ENCODE measurements at places on chromosomes 2 and 18.

DNA sequence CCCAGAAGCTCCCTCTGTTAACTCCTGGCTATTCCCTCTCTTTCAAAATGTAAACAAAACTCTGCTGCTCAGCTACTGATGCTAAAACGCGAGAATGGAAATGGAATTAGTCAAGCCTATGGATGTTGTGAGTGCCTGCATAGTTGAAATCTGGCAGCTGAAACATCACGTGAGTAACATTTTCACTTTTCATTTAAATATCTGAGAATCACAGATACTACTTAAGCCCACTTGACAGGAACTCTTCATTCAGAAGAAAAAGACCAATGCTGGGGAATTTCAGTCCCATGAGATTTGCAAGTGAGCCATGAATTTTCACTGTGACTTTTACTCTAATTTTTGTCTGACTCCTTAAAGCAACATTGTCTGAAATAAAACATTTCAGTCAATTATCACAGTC lies 215.3 kb upstream of the SESTD1 start:
- DNase-seq: no peak

DNA sequence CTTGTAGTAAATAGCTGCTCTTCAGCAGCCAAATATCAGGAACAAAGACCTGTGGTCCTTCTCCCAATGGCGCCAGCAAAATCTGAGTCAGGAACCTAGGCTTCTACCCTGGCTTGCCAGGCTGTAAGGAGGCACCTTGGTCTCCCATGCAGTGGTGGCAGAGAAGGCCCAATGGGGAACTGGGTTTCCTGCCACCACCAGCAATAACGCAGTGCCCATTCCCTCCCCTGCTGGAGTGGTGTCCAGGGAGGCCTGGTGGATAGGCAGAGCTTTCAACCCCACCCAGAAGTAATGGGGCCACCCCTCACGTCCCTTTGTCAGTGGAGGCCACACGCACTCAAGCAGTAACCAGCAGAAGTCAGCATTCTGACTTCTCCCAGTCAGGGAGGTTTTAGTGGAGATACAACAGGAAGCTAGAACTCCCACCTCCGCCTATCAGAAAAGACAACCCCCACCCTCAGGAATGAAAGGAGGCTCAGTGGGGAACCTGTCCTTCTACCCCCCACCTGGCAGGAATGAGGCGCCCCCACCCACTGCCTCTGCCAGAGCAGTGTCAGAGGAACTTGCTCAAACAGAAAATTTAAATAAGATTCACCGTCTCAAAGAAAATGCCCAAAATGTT lies 132.4 kb downstream of the COPS8 start:
- DNase-seq: no peak

DNA sequence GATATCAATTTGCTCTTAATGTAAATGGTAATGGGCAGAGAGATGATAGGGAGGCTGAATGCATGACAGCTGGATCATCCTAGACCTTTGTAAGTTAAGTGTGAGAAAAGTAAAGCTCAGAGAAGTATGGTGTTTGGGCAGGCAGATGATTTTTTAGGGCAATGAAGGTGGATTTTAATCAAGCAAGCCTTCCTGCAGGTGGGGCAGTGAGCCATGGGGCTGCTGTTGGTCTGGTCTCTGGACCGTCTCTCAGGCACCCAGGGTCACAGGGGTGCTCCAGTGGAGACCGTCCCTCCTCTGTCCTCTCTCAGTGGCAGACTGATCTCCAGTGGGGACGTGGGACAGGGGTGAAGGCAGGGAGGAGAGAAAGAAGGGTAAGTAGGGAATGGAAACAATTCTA lies 69.8 kb upstream of the STK17B start:
- DNase-seq: no peak

DNA sequence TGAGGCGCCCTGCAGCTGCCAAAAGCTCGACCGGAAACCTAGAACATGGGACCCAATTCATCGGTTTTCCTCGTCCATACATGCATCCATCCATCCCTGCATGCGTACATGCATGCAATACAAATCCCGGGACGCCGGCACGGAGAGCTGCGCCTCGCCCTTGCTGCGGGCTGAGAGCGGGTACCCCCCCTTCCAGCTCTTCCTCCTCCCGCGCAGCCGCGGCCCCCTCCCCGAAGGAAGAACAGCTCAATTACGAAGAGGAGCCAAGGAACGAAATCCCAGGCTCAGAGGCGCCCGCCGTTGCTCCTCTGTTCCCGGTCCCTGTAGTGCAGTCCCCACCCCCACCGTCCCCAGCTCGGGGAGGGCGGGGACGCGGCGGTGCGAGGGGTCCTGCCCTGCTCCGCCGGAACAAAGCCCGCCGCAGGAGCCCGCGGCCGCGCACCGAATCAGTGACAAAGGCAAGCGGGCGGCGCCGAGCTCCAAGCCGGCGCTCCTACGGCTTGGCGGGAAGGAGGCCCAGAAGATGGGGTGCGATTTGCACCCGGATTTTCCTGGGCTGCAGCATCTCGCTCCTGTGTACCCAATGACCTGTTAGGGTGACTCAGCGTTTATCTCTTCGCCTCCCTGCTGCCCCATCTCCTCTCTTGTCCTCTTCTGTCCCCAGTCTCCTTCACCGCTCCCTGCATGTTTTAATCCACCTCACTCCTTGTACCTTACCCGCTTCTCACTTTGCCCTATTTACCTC lies 8.9 kb upstream of the POU3F3 start:
- no peak for DNase-seq

GRCh38 chr2:11177871-11178690 lies 22.8 kb downstream of the SLC66A3 start:
- no peak for DNase-seq

- no peak for DNase-seq
Observed at GRCh38 chr2:64978514-64979268, 10.5 kb upstream of the SLC1A4 start.

GRCh38 chr2:151916632-151917031 lies 88.4 kb upstream of the ARL5A start:
- no peak for DNase-seq

- DNase-seq: no peak
Observed at GRCh38 chr2:152493417-152493816, 158.4 kb downstream of the FMNL2 start.

DNA sequence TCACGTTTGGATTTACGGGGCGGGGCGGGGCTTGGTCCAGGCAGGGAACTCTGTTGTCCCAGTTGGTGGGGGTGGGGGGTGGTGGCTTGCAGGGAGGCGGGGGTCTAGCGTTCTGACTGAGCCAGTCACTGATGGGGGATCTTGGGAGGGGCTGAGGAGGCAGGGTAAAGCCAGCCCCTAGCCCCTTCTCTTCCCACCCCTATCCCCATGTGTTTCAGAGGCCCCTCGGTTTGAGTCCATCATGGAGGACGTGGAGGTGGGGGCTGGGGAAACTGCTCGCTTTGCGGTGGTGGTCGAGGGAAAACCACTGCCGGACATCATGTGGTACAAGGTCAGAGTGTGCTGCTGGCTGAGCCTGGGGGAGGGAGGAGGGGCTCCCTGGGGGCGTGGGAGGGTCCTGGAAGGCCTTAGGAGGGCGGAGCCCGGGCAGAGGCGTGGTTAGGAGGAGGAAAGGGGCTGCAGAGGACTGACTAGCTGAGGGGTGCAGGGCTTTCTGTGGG lies 22.0 kb upstream of the GMPPA start:
- DNase-seq: no peak

DNA sequence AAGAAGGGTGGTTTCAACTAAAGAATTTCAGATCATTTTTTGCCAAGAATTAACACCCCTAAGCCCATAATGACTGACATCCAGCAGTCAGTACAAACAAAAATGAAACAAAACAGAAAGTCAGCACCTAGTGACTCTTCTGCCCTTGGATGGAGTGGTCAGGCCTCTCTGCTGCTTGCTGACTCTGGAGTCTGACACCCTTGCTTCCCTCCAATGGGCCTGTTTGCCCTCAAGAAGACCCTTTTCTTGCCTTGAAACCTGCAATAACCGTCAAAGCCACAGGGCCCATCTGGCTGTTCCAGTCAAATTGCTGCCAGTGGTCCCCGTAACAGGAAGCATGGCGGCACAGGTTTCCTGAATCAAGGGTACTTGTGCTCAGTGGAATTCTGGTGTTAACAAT lies 27.2 kb upstream of the CYTIP start:
- no peak for DNase-seq

GRCh38 chr2:201118961-201119854 lies 3.2 kb downstream of the CFLAR start:
- no peak for DNase-seq

DNA sequence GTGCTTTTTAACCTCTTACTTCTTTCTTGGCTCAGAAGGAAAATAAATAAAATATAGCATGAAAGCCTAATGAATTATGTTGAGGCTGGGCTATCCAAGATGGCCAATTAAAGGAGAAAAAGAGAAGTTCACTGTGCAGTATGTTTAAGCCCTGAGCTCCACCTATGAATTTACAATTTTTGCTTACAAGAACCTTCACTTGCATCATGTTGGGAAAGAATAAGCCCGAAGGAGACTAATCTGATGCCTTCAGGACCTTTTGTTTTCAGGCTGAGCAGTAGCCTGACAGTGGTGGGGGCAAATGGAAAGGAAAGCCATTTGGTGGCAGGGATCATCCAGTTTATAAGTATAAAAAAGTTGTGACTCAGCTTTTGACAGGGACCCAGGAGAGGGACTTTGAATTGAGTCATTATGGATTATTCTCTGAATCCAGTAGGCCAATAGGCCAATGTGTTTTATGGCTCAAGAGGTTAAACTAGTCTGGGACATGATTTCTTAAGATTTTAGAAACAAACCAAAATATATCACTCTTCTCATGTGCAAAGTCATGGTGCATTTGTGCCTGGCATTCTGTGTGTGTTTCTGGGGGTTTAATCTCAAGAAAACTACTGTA lies 56.9 kb downstream of the E2F6 start:
- no peak for DNase-seq

- DNase-seq: no peak
Observed at GRCh38 chr2:189348369-189348768, 92.9 kb upstream of the WDR75 start.

GRCh38 chr2:168585700-168586099 lies 129.6 kb downstream of the CERS6 start:
- DNase-seq: no peak

GRCh38 chr18:48334845-48335244 lies 74.3 kb downstream of the ZBTB7C start:
- no peak for DNase-seq

DNA sequence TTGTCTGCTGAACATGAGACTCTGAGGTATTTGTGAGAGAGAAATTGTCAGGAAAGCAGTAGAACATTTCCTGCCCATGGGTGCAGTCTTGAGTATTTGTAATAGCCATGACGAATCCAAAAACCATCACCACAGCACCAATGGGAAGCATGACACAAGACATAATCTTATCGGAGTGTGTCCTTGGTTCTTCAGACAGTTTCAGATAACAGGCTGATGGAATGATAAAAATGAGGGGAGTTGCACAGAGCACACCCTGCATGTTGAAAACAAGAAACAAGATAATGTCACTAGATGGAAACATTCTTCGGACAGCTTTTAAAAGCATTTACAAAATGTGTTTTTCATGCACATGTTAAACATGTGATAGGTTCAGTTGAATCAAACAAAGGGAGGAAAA lies 56.9 kb downstream of the SLC38A11 start:
- DNase-seq: no peak

DNA sequence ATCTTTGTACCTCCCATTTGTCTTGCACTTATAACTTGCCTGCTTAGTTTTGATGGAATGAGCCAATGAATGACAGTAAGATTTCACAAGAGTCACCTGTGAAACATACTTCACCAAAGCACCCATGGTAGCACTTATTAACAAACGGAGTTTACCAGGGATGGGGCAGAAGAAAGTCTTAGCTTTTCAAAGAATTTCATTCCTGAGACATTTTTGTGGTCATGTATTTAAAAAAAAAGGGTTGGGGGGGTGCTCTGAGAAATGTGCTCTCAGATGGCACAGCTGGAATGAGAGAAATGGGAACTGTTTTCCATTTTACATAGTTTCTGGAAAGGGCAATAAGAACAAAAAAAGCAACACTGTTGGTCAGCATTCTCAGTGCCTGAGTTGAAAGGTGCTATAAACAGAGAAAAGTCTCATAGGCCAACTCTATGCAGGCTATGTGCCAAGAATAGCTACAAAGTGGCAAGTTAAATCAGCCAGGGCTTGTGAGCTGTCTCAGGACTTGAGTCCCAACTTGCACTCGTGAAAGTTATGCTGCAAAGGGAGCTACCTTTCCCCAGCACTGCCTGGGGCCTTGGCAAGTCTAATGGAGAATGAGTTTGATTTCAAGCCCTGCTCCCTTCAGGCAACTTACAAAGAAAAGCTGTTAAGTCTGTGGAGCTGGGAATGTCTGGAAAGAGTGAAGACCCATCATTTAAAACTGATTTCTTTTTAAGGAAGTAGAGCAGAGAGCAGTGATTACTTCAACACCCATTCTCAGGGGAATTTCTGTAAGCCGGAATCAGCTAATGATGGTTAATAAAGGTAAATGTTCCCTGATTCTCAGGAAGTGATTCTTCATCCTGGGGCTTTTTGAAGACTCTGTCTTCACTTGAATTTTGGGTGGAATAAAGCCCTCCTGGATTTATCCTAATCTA lies 170.6 kb downstream of the SLC8A1 start:
- no peak for DNase-seq

GRCh38 chr18:24214913-24215312 lies 76.1 kb downstream of the CABYR start:
- DNase-seq: no peak

DNA sequence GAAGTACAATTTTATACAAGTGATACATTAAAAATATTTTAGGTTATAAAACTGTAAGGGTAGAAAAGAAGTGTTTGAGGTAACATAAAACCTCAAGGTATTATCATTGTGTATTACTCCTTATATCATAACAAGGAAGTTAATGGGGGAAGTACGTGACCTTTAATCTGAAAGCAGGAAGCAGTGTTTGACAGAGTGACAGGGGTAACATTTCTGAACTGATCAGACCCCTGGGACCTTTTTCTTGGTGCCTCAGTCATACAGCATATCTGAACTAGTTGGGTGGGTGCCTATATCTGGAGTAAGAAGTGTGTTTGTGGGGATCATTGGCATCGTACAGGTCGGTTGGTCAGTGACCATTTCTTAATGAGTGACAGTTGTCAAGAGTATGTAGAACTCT lies 43.0 kb downstream of the MALT1 start:
- no peak for DNase-seq

DNA sequence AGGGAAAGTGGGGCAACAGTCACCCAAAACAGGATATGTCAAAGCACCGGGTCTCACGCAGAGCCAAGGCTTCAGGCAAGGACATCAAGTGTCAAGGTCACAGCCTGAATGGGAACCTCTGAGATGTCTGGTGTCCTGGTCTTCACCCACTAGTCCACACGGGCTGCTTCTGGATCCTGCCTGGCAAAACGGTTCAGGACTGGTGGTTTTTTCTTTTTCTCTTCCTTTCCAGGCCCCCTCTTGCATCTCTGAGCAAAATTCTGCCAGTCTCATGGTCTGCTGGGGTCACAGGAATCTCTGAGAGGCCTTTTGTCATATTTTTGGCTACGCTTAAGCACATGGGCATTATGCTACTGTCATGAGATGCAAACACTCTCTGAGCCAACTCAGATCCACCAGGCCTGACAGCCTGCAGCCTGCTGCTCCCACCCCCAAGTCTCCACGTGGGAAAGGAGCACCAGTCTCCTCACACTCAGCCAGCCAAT lies 518.2 kb upstream of the ZEB2 start:
- peak; percentile 11 for DNase-seq

DNA sequence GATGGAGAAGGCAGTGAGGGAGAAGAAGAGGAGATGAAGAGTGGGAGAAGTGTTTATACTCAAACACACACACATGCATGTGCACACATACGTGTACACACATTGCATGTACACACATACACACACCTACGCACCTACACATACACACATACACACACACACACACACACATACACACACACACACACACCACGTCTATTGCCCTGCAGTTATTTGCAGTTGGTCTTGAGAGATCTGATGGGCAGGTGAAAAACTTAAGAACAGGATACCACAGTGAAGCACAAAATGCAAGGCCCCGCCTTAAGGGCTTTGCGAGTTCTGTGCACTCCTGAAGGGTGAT lies 190.2 kb downstream of the MYCN start:
- no peak for DNase-seq

Measured in anterior cingulate cortex (tissue), 58 donors.